ENCODE measurements at places on chromosomes 1 and 21.
A peak's percentile ranks its signal among the peaks of the same experiment; 100 is the strongest.

GRCh38 chr1:231218078-231218477, 22.9 kb upstream of the GNPAT start:
- DNase-seq, result no peak

GRCh38 chr1:77687519-77687906, 5.1 kb upstream of the ZZZ3 start:
- DNase-seq, result no peak

GRCh38 chr1:114756009-114756892, 1.5 kb downstream of the CSDE1 start:
- DNase-seq, result peak; percentile 27

GRCh38 chr1:109509176-109510134, at the start of gene AMIGO1:
Gene AMIGO1, minus strand, starts transcription at chr1:109509727. Its CDS starts 815 bp downstream, at chr1:109508912.
- DNase-seq, result peak; percentile 30

DNA sequence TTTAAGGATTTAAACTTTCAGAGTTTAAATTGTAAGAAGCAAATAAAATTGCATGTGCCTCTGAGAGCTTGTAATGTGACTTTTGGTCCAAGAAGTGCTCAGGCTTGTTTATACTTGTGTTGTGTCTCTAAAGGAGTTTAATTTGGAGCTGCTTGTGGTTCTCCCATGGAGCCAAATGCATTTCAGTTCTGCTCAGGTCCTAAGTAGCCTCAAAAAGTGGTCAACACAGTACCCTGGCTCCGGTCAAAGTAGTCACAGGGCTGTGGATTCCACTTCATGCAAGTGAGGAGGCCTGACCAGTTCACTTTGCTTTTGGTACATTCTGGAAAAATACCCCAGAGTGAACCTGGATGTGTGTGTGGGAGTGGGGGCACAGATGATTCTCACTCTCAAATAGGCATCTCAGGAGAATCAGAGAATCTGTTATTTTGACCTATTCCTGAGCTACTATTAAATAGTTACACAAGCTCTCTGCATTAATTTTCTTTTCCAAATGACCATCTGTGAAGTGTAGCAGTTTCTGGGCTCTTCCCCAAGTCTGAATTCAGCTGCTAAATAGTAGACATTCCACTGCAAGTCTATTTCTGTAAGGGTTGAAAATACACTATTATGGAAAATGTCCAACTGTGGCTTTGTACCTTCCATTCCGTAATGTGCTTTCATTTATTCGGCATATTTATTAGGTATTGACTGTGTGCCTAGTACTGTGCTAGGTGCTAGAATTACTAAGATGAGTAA, 31.7 kb upstream of the AGO1 start:
- no peak for DNase-seq

- peak; percentile 49 for DNase-seq
Observed at GRCh38 chr1:168466092-168466713, 77.6 kb downstream of the XCL2 start.

GRCh38 chr1:22263359-22263758, 120.5 kb upstream of the WNT4 start:
- no peak for DNase-seq

- peak; percentile 23 for DNase-seq
Observed at GRCh38 chr1:38586993-38587646, 272.5 kb downstream of the RRAGC start.

- no peak for DNase-seq
Observed at GRCh38 chr1:56533621-56534020, 45.7 kb downstream of the PLPP3 start.

- no peak for DNase-seq
Observed at GRCh38 chr21:27408826-27409225, 441.9 kb upstream of the ADAMTS5 start.

DNA sequence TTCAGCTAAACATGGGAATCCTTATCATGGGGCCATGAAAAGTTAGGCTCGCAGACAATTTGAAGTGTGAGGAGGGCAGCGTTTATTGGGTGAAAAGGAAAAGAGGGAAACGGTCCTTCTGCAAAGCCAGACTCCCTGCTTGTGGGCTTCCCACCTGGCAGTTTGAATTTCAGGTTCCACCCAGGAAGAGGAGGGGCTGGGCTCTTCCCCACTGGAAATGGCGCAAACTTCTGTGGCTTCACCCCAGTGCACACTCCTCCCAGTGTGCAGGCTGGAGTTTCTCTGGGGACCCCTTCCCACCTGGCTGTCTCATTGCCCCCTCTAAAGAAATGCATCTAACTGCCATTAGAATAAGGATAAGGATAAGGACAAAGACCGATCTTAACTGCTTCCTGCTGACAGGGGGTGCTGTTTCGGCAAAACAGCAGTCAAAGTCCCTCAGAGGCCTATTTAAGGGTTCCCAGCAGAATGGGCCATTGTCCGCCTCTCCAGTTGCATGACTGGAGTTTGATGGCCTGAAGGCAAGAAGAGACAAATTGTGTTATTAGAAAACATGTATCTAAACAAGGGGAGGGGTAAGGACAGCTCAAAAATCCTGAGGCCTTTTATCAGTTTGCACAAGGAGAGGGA, 20.4 kb downstream of the AIM2 start:
- DNase-seq, result no peak

DNA sequence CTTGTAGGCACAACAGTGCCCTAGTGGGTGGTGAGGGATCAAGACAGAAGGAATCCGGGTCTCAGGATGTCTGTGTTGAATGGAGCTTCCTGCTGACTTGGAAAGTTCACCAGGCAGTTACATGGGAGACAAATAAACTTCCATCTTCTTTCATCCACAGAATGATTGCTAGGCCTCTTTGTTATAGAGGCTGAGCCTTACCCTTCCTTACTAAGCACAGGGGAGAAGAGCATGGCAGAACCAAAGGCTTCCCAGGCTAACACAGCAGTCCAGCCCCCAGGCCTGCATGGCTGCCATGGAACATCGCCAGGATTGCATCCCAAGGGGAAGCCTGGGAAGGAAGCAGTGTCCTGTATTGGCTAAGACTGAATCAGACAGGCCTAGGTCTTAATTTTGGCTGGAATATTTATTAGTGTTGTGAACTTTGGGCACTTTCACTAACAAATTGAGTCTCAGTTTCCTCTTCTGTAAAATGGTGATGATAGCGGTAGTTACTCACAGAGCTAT, 18.7 kb downstream of the HEYL start:
- no peak for DNase-seq

GRCh38 chr1:167679714-167680113, 42.1 kb upstream of the MPZL1 start:
- DNase-seq, result no peak

- DNase-seq, result no peak
Observed at GRCh38 chr1:81799939-81800694, 617 bp upstream of the ADGRL2 start.

- no peak for DNase-seq
Observed at GRCh38 chr1:21643624-21644023, 25.5 kb downstream of the RAP1GAP start.

GRCh38 chr1:3636531-3636930, 11.7 kb downstream of the TPRG1L start:
- DNase-seq, result no peak

DNA sequence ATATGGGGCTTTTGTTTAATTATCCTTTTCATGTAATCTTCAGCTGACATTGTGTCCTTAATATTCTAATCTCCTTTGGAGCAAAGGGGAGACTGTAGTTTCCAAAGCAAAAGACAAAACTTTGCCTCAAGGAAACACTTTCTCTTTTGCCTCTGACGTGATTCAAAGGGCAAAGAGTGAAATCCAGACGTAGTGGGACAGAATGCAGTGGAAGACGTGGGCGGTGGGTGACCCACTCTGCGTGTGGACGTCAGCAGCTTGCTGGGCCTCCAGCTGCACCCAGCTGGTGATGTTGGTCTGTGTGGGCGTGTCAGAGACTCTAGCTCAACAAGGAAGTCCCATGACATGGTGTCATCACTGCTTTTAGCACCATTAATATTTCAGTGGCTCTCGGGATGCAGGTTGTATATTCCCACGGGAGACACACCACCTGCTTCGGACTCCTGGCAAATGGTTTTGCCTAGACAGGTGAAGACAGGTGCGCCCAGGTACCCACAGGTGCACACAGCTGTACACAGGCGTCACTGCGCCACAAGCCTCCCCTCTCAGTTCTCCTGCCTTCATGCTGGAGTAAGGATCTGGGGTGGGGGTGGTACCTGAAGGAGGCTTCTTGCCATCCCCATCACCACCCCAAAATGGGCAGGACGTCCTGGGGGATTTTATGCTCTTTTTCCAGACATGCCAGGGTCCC, 292.1 kb upstream of the VAMP3 start:
- DNase-seq, result no peak

DNA sequence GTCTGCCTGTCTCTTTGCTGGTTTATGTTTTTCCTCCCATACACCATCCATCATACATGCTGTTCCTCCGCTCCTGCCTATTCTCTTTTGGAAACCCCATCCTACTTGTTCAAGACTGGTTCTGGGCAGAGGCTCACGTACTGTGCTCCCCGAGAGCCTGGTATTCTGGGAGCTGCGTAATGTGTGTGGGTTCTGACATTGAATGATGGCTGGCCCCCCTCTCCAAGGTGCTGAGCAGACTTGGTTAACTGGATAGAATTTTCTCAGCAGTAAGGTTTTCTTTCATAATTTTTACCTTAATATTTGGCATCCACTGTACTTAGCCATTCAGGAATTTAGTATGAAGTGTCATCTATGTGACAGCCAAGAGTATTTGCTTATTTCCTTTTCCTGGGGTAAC, 26.6 kb downstream of the COQ8A start:
- no peak for DNase-seq

DNA sequence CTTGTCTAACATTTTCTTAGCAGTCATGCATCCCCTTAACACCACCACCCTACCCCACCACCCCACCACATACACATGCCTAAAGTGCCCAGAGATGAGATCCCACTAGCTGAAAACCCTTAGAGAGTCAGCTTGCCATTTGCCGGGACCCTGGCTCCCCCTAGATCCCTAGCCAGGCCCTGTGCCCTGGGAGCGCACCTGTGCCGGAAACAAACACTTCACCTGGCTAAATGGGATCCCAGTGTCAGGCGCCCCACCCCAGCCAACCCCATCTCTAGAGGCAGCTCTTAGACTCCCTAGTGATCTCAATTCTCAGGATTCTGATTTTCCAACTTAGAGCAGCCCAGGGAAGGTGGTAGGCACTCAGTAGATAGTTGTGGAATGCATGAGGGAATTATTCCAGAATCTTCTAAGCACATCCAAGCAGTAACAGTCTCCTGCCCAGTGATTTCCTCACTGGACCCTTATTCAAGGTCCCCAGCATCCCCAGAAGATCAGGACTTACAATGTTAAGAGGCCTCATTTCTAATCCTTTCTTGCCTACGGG, 105.2 kb downstream of the LAMC2 start:
- no peak for DNase-seq

- DNase-seq, result no peak
Observed at GRCh38 chr1:237065903-237066302, 23.9 kb downstream of the RYR2 start.

DNA sequence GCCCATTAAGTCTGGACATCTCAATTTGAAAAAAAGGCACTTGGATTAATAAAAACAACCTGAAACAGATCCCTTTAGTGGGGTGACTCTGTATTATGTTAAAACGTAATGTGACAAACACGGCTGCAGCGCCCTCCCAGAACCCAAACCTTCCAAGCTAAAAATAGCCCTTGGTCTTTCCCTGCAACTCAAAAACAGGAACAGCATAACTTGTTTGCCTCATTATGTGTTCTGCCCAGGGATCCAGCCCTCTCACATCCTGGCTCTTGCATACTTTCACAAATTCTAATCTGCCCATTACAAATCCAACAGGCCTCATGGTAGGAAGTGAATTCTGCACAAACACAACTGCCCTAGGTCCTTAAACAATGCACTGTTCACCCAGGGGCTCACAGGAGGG, 94.7 kb upstream of the GADD45A start:
- DNase-seq, result no peak

DNA sequence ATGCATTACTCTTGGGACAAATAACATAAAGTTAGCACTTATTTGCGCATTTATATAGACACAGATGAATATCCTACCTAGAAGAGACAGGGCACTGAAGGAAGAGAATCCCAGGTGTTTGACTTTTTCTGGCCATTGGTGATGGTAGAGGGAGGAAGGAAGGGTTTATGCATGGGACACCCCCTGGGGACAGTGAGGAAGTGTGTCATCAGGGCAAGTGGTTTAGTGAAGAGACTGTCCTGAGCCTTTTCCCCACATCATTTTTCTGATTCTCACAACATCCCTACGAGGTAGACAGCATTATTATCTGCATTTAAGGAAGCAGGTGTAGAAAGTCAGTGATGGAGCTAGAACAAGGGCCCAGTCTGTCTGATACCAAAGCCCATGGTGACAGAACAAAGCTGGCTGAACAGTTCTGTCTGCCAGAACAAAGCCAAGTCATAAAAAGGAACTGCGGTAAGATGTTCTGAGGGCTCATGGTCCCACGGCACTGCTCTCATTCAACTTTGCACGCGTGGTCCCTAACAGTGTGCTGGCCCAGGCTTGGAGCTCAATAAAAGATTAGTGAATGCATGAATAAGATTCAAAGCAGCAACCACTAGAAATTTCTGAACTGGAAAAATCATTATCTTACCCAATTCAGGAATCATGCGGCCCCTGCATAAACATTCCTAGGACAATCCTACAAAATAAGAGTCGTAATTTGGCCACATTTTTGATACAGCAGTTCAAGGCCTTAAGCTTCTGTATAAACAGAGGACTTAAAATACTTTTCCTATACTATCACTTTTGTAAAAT, 12.2 kb upstream of the CDC42BPA start:
- no peak for DNase-seq

DNA sequence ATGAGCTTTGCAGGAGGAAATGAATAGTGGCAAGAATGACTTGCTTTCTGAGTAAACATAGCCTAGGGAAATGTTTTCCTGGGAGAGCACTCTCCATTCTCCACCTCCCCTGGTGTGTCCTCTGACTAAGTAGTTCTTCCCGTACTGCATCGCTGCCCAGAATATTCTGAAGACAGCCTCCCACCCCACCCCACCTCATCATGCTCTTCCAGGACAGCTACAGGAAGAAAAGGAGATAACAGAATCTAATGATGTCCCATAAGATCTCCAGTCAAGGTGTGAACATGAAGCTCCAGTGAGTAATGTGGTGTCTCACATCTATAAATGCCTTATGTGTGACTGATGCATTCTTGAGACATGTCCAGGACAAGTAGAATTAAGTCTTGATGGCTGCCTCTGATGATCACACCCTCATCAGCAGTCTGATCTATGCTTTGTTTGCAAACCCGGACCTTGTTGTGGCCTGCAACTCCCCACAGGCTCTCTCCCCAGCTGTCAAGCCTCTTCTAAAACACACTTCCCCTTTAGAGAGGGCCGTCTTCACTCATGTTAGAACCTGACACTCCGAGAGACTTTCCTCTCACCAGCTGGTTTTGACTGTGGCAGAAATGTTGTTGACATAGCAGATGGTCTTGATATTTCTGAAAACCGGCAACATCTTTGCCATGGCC, 183.0 kb downstream of the CYYR1 start:
- DNase-seq, result no peak

DNA sequence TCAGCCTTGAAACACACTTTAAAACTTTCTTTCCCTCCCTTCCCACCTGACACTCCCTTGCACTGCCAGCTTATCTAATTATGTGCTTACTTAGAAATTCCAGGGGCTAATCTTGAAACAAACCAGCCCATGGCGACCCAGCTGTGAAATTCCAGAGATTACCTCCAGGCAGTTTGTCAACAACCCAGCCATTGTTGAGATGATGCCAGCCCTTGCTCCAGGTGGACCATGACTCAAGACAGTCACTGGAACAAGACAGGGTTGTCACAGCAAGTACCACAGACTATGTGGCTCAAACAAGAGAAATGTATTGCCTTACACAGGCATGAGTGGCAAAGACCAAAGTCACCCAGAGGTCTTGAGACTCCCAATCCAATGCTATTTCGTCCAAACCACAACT, 7.9 kb downstream of the FYB2 start:
- DNase-seq, result no peak
